Esophagus squamous epithelium (tissue), 5 donors: ENCODE measurements at places on chromosomes 6 and 20.

DNA sequence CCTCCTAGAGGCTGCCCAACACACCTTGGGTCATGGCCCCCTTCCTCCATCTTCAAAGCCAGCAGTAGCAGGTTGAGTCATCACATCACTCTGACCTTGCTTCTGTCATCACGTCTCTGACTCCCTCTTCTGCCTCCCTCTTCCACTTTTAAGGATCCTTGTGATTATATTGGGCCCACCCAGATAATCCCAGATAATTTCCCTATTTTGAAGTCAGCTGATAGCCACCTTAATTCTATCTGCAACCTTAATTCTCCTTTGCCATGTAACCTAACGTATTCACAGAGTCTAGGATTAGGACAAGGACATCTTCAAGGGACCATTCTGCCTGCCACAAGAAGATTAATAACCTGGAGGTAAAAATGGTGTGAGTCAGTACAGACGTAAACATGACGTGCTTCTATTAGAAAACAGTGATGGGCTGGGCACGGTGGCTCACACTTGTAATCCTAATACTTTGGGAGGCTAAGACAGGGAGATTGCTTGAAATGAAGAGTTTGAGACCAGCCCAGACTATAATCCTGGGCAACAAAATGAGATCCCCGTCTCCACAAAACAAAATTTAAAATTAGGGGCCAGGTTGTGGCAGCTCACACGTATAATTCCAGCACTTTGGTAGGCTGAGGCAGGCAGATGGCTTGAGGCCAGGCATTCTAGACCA lies 3.3 kb downstream of the ZSWIM3 start:
- DNase-seq = no peak

- no peak for DNase-seq
These were observed 100.7 kb downstream of the FOXO3 start for GRCh38 chr6:108661430-108661829.

DNA sequence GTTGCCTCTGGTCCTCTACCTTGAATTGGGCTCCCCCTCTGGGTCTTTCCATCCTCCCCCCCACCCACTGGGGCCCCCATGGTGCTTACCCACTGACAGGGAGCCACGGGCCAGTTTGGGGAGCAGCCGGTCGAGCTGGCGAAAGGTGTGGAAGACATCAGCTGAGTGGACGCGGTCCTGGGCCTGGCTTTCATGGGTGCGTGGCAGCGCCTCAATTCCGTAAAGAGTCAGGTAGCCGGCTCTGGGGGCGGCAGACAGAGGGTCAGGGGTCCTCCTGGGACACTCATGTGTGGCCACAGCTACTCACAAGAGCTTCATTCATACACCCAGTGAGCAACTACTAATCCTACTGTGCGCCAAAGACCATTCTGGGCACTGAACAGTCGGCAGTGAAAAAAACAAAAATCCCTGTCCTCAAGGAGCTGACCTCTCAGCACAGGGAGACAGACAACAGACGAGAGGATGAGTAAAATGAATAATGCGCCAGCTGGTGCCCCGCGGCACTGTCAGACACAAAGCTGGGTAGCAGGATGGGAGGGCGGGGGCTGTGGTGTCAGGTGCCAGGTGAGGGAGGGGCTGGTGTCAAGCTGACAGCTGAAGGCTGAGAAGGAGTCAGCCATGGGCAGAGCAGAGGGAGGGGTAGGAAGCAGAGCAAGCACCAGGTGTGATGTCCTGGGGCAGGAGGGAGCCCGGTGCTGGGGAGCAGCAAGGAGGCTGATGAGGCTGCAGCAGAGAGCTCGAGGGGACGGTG lies 28.3 kb downstream of the PTGIS start:
- no peak for DNase-seq

DNA sequence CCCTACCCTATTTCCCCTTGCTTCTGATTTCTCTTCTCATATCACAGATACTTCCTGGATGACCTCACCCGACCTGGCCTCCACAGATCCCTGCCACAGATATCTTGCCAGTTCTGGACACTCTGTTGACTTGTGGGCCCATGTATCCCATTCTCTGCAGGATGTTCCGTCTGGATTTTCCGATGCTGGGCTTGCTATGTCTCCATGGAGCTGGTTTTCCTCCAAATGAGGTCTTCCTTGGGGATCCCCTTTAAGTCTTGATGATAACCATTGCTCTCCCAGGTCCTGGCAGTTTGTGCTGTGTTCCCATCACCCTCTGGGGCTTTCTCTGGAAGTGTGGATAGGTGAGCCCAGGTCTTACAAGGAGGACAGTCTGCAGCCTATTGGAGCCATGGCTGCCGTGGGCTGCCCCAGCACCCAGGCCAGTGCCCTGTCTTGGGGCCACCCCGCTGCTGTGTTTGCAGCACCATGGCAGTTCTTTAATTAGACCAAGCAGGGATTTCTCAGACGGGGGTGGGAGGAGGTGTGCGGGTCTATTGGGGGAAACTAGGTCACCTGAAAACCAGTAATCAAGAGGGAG lies 23.9 kb downstream of the PPP1R16B start:
- DNase-seq = no peak

- DNase-seq = no peak
These were observed 20.6 kb downstream of the EPHA7 start for GRCh38 chr6:93398723-93399122.

DNA sequence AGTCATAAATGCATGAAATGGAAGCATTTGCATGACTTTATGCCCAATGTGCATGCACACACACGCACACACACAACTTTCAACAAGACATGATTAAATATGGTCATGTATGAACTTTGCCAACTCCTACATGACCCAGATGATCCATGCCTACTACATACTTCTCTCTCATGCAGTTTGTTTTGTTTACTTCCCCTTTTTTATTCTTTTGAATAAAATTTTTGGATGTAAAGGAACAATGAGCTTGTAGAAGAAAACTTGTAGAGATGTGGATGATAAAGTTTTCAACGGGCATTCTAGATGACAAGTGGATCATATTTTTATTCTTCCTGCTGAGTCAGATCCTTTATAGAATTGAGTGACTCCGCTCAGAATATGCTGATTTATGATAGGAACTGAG lies 50.8 kb upstream of the AIG1 start:
- DNase-seq = no peak

GRCh38 chr6:108716801-108717791 lies 131.1 kb upstream of the ARMC2 start:
- DNase-seq = no peak

- no peak for DNase-seq
These were observed 164.4 kb upstream of the AFDN start for GRCh38 chr6:167662075-167662880.

DNA sequence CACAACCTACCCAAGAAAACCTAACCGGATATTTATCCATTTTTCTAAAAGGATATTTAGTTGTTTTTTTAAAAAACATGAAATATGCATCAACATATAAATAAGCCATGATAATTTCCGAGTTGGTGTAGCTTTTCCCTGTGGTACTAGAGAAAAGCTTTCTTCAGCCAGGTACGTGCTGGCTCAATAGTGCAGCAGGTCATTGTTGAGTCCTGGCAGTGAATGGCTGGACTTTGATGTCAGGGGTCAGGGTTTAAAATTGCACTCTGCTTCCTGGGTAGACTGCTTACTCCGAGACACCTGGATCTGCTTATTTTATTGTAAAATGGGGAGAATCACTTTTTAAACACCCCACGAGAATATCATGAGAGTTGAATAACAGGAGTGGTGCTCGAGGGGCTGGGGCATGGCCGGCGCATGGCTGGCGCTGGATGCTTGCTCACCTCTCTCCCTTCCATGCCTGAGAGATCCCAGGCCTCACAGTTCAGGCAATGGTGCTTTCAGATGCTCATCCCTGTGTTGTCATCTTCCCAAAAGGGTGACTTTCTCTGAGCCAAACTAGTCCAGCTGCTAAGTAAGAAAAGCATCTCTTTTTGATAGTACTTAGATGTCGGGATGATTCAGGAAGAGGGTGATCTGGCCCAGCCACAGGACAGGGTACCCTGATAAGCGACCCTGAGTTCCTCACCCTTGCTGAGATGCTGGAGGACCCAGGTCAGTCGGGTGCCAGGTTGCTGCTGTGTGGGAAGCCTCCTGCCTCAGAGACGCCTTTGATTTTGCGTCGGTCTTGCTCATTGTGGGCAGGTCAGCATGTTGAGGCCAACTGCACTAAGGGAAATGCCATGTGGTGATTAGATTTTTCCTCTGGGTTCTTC lies 269.1 kb upstream of the FOXQ1 start:
- no peak for DNase-seq

DNA sequence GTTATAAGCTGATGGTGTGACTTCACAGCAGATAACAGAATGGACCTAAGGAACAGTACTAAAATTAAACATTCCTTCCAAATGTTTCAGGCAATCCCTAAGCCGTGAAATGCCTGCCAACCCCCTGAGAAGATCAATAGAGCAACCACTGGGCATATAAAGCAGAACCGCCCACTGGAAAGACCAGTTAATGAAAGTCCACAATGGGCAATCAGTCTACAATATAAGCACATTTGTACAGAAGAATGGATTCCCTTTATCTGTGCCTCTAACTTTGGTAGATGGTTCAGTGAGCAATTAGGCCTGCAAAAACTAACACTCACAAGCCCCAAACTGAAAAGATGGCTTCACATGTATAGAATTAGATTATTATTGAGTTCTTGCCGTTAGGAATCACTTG lies 286.6 kb downstream of the UBE3D start:
- DNase-seq = no peak

DNA sequence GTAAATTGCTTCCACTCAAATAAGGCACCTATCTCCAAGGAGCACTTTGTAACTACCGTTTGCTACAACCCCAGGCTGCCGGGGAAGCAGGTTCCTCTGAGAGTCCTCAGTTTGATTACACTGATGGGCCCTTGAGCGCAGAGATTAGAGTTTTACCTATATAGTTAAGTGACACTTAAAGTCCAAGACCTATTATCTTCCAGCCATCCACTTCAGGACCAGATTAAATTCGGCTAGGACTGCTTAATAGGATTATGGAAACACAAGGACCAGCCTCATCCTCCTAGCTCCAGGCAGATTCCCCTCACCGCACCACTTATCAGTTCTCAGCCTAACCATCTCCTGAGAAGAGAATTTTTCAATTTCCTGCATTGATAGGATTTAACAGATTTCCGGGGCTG lies 64.7 kb upstream of the TIAM2 start:
- DNase-seq = no peak

- DNase-seq = no peak
These were observed 203.1 kb downstream of the JARID2 start for GRCh38 chr6:15449011-15449410.

GRCh38 chr6:28334286-28335039 lies 1.5 kb downstream of the ZSCAN31 start:
- DNase-seq = no peak

DNA sequence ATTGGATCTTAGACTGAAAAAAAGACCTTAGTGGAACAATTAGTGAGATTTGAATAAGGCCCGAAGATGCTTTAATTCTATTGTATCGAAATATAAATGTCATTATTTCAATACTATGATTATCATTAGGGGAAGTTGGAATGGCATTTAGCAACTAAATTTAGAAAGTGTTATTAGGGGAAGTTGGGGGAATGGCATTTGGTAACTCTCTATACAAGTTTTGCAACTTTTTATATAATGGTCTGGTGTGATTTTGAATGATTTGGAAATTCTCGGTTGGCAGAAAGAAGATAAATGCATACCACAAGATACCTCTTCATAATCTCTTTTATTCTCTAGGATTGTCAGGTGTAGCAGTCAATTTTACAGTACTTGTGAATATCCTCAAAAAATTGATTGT lies 49.2 kb downstream of the RNF144B start:
- DNase-seq = no peak

GRCh38 chr6:121816361-121816760 lies 380.9 kb downstream of the GJA1 start:
- DNase-seq = no peak
